ENCODE measurements at places on chromosomes 6 and 20. TPM values are rescaled to one million over a fixed set of nuclear protein-coding genes. Genes with fewer than 3 reads are reported as not detected.

- no peak for DNase-seq
Measured at GRCh38 chr6:46894433-46894832, 27.3 kb downstream of the ADGRF5 start.

DNA sequence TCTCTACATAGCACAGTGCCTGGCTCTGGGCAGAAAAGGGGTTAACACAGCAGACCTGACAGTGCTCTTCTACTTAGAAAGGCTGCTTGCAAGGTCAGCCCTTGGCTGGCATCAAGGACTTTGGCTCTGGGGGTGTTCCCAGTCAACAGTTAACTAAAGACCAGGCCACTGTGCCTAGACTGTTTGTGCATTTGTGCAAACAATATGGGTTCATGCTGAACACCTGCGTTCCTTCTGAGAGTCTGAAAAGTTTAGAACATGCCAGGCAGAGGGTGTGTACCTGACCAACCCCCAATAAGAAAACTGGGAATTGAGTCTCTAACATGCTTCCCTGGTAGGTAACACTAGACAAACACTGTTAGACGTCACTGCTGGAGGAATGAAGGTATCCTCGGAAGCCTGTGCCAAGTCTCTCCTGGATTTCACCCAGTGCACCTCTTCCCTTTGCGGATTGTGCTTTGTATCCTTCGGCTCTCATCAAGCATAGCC is 110.7 kb downstream of the PDE10A start:
- no peak for DNase-seq

DNA sequence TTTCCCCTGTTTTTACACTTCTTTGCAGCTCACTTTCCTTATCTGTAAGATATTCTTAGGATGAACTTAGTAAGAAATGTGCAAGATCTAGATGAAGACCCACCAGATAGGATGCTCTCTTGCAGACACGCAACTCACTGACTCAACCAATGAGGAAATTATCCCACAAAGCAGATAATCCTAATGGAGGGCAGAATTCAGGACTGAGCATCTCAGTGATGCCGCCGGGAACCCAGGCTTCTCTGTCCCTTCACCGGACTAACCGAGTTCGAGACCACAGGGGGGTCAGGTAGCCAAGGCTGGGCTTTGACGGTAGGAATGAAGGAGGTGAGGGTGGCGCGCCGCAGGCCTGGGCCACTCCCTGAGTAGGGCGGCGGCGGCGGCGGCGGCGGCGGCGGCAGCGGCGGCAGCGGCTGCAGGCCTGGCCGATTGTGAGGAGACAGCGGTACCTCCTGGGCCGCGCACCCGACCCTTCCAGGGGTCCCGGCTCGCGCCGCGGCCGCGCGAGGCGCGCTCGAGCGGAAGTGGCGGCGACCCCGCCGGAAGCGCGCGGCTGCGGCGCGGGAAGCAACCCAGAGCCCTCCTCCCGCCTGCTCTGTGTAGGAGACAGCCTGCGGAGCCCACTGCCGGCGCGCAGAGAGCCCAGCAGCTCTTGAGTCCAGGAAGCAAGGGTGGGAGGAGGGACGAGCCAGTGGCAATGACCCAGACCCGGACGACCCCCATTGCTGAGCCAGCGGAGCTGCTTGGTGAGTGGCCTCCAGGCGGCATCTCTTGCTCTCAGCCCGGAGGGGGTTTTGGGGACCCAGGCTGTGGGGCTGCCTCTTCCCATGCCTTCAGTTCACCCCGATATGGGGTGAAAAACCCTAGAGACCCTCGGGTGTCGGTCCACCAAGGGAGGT is at the start of gene KHDC1:
TSS of gene KHDC1 (minus strand) at position 526 of the 899 bp plus-strand sequence. CDS start 20,679 bp downstream, outside the sequence.
- DNase-seq = peak; percentile 76

GRCh38 chr6:155970472-155970871 is 514.8 kb upstream of the NOX3 start:
- DNase-seq = no peak

DNA sequence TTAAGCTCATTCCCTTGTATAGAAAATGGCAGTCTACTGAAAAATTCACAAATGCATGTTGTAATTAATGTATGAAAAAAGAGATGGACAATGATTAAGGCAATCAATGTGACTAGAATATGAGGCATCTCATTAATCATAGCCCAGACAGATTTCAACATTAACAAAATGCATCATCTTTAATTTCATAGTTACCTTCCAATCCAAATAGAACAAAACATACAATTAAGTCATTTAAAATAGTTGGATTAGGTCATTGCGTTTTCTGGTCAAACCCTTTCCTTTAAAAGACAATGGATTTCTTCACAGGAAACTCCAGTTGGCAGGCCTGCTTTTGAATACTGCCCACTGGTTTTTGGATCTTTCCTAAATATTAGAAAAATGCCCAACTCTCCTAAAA is 203.9 kb downstream of the HAO1 start:
- DNase-seq = peak; percentile 38

- DNase-seq = no peak
Measured at GRCh38 chr6:142444881-142445301, 143.1 kb downstream of the ADGRG6 start.

GRCh38 chr6:123716506-123716905 is 79.8 kb upstream of the TRDN start:
- no peak for DNase-seq

- DNase-seq = no peak
Measured at GRCh38 chr20:53829724-53830521, 236.3 kb upstream of the ZNF217 start.

DNA sequence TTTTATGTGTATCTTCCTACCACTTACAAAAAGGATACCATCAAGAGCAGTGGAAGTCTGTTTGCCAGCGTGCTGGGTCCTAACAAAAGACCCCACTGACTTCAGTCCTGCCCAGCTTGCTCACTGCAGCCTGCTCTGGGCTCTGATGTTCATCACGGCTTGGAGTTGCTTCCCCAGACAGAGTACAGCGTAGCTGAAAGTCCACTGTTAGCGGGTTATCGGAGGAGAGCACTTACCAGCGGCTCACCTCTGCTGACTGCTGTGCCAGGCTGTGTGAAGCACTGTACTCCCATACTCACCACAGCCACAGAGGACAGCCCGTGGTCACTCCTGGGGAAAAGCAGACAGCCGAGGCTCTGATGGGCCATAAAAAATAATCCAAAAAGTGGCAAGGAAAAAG is 40.2 kb downstream of the CTCFL start:
- DNase-seq = no peak

GRCh38 chr20:41300383-41300782 is 17.1 kb downstream of the ZHX3 start:
- DNase-seq = no peak

DNA sequence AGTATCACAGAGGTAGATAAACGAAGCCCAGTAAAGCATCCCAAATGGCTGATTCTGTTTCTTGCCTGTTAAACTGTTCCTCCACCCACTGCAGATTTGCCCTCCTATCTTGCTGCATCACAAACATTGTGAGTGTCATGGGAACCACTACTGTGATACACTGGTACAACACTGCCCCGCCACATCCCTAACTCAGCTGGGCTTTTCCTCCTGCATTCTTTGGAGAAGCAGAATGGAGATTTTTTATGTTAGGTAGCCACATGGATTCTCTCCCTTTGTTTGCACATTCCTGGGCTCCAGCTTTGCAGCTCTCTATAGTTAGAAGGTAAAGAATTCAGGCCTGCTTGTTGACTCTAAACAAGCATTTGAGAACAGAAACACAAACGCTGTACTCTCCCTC is 234.1 kb downstream of the TMEM242 start:
- no peak for DNase-seq

DNA sequence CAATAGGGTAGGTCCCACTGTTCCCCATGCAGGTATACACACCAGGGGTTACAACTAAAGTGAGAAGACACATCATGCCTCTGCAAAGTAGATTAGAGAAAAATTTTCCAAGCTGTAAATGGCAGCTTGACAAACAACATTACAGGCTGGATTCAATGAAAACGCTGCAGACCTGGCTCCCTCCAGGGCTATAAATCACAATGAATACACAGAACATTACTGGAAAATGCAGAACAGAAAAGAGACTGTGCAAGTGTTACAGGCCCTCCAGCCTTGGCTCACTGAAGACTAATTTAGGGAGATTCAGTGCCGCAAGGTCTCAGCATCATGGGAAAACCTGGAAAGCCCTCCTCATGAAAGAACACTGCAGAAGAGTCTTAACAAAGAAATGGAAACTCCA is 207.8 kb downstream of the KHDC1L start:
- DNase-seq = no peak

GRCh38 chr6:5783584-5784089 is 223.1 kb downstream of the NRN1 start:
- no peak for DNase-seq

GRCh38 chr20:51700809-51701285 is 67.3 kb downstream of the ATP9A start:
- DNase-seq = peak; percentile 9

GRCh38 chr6:4677011-4677750 is 99.0 kb upstream of the CDYL start:
- no peak for DNase-seq

DNA sequence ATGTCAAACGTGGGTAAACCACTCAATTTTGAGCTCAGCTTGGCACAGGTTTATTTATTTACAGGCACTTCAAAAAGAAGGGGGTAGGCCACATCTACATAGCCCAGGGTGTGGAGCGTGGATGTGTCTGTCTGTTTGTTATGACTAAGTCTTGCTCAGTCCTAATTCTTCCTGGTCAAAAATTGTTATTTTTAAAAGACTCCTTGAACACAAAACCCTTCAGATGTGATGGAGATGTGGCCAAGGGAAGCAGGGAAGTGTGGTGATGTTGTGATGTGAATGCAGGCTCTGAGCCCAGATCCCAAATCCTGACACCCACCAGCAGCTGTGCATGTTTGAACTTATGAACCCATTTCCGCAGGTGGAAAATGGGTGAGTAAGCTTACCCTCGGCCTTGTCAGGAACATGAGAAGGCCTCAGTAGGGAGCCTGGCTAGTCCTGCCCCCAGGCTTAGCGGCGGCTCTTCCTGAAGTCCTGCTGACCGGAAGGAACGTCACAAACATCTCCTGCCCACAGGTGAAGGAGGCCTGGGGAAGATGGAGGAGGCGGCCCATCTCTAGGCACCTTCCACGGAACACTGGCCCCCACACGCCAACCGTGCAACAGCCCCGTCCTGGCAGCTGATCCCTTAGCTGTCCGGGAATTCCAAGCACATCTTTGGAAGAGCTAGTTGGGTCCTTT is 119.7 kb downstream of the MYLK4 start:
- DNase-seq = peak; percentile 90

GRCh38 chr6:140809694-140810101 is 1323.0 kb upstream of the GJE1 start:
- DNase-seq = no peak

DNA sequence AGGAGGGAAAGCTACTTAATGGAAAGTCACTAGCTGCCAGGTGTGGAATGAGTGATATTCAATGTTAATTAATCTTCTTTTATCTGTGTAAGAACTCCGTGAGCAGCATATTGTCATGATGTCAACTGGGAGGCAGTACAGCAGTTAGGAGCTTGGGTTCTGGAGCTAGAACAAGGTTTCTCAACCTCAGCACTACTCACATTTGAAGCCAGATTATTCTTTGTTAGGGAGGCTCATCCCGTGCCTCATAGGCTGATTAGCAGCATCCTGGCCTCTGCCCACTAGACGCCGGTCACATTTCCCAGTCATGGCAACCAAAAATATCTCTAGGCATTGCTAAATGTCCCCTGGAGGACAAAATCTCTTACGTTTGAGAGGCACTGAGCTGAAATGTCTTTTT is 41.2 kb downstream of the BCAS1 start:
- no peak for DNase-seq

GRCh38 chr6:33104887-33105286 is 29.1 kb downstream of the HLA-DPB1 start:
- no peak for DNase-seq

GRCh38 chr20:16801919-16802651 is 53.9 kb downstream of the OTOR start:
- peak; percentile 8 for DNase-seq

DNA sequence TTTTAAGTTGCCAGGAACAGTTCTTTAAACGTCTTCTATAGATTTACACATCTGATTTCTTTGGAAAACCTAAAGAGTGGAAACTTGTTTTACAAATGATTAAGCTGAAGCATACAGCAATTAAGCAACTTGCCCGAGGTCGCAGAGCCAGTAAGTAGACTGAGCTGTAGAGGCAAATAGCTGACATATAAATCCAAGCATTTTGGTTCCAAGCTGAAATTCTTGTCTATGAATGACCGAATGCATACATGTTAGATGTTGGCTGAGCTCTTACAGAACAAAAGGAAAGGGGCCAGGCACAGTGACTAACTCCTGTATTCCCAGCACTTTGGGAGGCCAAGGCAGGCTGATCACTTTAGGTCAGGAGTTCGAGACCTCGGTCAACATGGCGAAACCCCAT is 101.8 kb upstream of the SGK1 start:
- DNase-seq = no peak

GRCh38 chr6:100774681-100775080 is 106.4 kb downstream of the ASCC3 start:
- no peak for DNase-seq

- DNase-seq = no peak
Measured at GRCh38 chr6:99810942-99811620, 182.9 kb downstream of the MCHR2 start.

- DNase-seq = no peak
Measured at GRCh38 chr6:16137451-16137801, 8.5 kb downstream of the MYLIP start.

DNA sequence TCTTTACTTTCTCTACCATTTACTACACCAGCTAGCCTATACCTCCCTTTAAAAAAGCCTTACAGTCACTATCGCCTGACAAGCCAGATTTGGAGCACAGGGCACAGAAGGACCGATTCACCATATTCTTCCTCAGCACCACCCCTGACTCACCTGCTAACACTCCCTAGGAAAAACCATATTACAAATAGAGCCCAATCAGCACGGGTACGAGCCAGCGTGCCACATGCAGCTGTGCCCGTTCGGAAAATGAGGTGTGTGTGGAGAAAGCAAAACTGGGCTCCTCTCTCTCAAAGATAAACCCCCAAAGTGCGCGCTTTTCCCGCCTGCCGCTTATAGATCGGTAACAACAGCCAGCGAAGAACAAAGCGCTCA is 1.2 kb downstream of the SYNCRIP start:
- DNase-seq = no peak

DNA sequence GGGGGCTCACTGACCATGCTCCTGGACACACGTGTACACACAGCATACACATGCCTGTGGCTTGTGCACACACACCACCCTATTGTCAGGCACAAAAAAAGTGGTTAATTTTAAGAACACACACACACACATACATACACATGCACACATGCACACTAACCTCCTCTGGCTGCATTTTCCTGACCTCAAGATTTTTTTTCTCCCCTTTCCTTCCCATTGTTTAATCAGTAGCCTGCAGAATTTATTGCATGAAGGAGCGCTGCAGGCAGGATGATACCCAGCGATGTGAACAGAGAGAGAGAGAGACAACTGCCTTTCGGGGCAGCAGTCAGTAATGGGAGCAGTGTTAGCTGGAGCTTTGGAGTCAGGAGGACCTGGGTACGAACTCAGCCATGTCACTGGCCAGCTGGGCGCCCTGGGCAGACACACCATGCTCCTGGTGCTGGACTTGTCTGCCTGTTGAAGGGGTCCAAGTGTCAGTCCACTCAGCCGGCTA is 990 bp upstream of the TRAF3IP2 start:
- DNase-seq = no peak

ADISSP gene
- 66.6 TPM for total RNA-seq

QKI gene
- total RNA-seq = 125 TPM

SPATS1 gene
- total RNA-seq = not detected

HUS1B gene
- 0.22 TPM for total RNA-seq

RANBP9 gene
- total RNA-seq = 62.2 TPM

GLP1R gene
- not detected for total RNA-seq

AGER gene
- 1.4 TPM for total RNA-seq

HAO1 gene
- not detected for total RNA-seq

PBOV1 gene
- not detected for total RNA-seq

PTCHD4 gene
- total RNA-seq = not detected

PACSIN1 gene
- total RNA-seq = not detected

NKX2-2 gene
- 3.1 TPM for total RNA-seq

TXNDC5 gene
- total RNA-seq = 417 TPM

IL17F gene
- total RNA-seq = not detected

HLA-DPA1 gene
- total RNA-seq = 2.5 TPM
